ENCODE measurements at places on chromosomes 5 and 9.

DNA sequence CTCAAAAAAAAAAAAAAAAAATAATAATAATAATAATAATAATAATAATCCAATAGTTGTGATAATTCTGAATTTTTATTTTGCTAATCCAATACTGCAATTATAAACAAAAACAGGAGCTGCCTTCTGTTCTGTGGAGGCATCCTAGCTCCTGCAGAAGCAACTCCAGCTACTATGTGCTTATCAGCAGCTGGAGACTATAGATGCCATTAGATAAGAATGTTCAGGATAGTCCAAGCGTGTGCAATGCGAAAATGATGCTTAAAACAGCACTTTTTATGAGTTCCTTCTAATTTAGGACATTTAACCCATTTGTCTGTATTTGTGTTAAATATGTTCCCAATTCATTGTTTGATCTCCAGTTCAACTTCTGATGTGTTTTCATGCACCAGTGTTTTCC is 220.6 kb upstream of the RASEF start:
- DNase-seq: no peak

GRCh38 chr9:4141296-4141695 is 158.6 kb downstream of the GLIS3 start:
- no peak for DNase-seq

DNA sequence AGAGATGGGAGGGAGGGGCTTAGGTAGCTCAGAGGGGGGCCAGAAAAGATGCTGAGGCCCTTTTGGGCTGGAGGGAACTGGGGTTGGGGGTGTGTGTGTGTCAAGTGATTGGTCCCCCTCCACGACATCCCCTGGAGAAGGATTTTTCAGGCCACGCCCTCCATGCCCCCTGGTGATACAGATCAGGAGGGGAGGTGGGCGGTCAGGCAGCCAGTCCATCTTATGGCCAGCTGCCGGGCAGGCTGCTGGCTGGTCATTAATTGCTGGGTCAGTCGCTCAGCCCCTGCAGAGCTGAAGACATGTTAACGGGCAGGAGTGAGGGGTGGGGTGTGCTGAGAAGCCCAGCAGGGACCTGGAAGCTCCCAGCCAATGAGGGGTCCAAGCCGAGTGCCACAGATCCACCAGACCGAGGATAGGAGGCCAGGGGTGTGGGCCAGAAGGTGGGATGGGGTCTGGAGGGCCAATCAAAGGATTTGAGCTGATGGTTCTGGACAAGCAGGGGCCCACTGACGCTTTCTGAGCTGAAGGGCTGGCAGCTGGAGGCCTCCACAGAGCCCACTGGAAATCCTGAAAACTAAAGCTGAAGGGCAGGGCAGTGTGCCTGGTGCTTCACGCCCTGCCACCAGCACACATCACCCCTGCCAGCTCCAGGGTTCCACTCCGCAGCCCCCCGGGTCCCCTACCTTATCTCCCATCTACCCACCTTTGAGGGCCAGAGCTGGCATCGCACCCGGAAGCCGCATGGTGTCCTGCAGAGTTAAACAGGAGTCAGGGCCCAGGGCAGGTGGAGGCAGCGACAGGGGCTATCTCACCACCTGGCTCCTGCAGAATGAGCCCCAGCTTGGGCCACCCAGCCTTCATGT is 19.1 kb downstream of the PDGFRB start:
- no peak for DNase-seq

- no peak for DNase-seq
Observed at GRCh38 chr9:9950813-9951212, 662.0 kb downstream of the PTPRD start.

GRCh38 chr9:9337129-9337528 is 1275.7 kb downstream of the PTPRD start:
- DNase-seq: no peak

- DNase-seq: no peak
Observed at GRCh38 chr9:124950050-124950718, 9.3 kb upstream of the GOLGA1 start.

GRCh38 chr9:96020792-96021550 is 145.5 kb downstream of the ERCC6L2 start:
- DNase-seq: no peak

DNA sequence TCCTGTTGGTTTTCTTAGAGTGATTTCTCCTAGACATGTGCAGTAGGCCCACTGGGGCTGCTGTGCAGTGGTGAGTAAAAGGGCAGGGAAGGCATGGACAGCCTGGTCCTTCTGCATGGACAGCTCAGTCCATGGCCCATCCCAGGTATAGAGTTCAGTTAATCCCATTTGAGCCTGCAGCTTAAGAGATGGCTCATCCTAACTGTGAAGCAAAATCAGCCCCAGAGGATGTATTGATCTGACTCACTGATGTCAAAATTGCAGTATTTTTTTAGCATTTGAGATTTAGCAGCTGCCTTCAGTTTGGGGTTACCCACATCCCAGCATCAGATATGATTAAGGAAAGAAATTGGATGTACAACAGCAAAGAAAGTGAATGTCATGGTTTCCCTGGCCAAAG is 93.4 kb downstream of the PDE6A start:
- no peak for DNase-seq

GRCh38 chr9:5971740-5972139 is 43.7 kb downstream of the RANBP6 start:
- no peak for DNase-seq

GRCh38 chr9:1100945-1101344 is 50.8 kb downstream of the DMRT2 start:
- no peak for DNase-seq

- DNase-seq: peak; percentile 61
Observed at GRCh38 chr9:137255448-137256114, 454 bp downstream of the NELFB start.

- peak; percentile 37 for DNase-seq
Observed at GRCh38 chr5:177302354-177303110, 987 bp downstream of the RAB24 start.

- DNase-seq: no peak
Observed at GRCh38 chr5:103293719-103294118, 35.2 kb downstream of the MACIR start.

DNA sequence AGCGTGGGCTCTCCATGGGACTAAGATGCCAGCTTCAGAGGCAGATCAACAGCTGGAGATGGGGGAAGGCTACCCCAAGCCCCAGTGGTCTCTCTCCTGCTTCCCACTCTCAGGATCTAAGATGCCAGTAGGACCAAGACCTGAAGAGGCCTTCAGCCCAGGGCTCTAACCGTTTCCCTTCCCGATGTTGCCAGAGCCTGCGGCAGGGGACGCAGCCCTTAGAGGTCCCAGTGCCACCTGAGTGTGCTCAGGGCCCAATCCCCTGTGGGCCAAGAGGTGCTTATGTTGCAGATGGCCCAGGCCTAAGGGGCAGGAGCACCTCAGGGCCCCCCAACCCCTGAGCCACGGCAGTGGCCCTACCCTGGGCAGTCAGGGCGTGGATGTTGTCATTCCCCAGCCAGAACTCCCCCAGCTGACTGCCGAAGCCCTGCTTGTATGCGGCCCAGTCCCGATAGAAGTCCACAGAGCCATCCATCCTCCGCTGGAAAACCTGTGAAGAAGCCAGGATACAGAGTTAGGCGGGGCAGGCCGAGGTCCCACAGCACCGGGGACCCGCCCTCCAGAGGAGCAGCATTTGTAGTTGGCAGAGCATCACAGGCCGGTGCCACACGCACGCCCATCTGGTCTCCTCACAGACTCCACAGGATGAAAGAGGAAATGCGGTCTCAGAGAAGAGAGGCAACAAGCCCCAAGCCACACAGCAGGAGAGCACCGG is 5.4 kb downstream of the FCN1 start:
- no peak for DNase-seq
